ENCODE measurements at places on chromosomes 1 and 21.

DNA sequence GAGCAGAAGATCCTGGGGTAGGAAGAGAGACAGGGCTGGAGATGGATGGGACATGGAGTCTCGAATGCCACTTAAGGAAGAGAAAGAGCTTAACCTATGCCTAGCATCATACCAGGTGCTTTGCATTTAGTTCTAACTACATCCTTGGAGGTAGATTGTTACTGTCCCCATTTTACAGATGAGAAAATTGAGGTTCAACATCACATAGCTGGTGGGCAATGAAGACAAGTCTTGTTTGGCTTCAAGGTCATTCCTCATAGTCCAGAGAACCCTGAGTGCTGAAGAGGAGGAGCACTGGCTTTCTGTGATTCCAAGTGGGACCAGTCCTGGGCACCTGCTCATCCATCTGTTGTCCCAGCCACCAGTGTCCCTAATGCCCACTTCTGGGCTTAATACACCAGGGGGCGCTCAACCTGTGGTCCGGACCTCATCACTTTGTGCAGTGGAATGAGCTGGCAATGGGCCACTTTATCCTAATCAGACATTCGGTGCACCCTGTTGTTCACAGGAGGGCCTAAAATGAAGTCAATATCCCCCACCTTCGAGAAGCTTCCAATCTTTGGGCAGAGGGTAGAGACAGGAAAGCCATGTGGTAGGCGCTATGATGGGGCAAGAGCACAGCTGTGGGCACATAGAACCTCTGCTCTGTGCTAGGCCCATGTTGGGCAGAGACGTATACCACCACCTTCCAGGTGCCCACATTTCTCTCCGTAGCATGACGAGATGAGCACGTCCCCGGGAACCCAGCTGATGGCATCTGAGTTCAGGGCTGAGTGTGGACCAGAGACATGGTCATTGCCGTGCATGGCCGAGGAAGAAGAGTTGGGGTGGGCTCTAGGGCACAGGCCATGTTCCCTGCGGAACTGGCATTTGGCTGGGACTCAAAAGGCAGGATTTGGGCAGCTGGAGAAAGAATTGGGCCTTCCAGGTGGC, 9.2 kb downstream of the RPS6KA1 start:
- DNase-seq: peak; percentile 24

GRCh38 chr1:178575611-178576361, 62.9 kb downstream of the TEX35 start:
- peak; percentile 51 for DNase-seq

GRCh38 chr1:37621326-37621870, 13.3 kb downstream of the RSPO1 start:
- no peak for DNase-seq

- no peak for DNase-seq
These were observed 124.1 kb downstream of the CAMTA1 start for GRCh38 chr1:6909401-6909800.

DNA sequence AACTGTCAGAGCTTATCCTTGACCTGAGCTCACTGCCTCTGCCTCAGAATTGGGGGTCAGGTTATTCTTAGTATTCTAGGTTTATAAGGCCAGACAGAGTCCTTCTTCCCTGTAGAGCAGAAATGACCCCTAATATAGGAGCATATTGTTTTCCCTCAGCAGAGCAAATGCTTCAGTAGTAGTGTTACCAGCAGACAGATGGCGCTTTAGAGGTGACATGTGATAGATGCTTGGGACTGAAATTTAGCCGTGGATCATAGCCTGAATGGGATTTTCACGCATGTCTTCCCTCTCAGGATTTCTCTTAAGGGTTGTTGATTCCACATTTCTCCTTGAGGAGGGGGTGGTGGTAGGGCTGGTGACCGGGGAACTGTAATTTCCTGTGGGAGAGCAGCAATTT, 24.5 kb downstream of the ADARB1 start:
- DNase-seq: no peak
